ENCODE measurements at places on chromosomes 1 and 21.

DNA sequence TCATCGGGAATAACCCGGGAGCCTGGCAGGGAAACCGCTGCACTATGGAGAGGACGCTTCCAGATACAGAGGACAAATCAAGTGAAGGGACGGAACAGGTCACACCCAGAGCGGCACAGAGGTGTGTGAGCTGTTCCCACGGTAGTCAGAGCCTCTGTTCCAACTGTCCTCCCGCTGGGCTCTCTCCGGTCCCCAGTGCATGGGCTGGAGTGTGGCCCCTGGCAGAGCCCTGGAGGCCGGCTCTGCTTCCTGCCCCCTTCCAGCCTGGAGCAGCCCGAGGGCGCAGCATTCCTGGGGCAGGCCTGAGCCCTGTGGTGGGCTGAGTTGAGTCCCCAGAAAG, 11.9 kb upstream of the ZBTB21 start:
- DNase-seq, result no peak

DNA sequence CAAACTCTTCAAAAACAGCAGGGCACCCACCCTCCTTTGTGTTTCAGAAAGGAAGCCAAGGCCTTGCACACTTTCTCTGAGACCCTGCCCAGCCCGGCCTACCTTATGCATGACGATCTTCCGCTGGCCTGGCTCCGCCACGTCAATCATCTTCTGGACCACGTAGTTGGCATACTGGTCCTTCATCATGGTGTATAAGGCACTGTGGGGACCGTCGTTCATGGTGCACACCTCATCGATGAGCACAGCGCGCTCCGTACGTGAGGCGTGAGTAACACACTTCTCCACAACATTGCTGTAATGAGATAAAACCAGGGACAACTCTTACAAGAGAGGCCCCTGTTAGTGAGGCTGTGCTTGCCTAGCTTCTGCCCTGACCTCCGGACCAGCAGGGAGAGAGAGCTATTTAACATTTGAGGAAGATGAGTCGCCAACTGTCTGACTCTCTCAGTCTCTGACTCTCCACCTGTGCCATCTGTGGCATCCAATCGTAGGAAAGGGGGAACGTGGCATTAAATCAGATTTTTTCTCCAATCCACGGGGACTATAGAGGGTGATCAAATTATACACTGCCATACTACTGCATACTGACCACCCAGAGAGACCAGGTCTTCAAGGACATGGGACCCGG, 28.1 kb upstream of the SDC3 start:
- no peak for DNase-seq

GRCh38 chr1:29240986-29241385, 4.7 kb downstream of the PTPRU start:
- no peak for DNase-seq

GRCh38 chr1:198232940-198233675, 76.3 kb downstream of the NEK7 start:
- no peak for DNase-seq

GRCh38 chr1:216807696-216808095, 84.5 kb upstream of the ESRRG start:
- DNase-seq, result no peak

DNA sequence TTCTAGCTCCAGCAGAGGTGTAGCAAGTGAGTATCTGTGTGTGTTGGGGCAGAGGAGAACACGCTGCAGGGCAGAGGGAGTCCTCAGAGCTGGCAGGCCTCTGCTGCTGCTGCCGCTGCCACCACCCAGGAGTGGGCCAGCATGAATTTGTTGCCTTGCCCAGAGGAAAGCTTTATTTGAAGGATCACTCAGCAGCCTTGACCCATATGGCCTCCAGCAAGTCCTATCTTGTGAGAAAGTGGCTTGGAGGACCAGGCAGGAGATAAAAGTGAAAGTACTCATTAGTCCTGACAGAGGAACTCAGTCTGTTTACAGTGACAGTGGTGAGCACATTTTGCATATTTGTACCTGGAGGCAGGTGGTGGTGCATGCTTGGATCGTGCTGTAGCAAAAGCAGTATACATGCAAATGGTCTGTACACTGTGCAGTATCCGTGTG, 3.1 kb downstream of the TRAF5 start:
- DNase-seq, result no peak

DNA sequence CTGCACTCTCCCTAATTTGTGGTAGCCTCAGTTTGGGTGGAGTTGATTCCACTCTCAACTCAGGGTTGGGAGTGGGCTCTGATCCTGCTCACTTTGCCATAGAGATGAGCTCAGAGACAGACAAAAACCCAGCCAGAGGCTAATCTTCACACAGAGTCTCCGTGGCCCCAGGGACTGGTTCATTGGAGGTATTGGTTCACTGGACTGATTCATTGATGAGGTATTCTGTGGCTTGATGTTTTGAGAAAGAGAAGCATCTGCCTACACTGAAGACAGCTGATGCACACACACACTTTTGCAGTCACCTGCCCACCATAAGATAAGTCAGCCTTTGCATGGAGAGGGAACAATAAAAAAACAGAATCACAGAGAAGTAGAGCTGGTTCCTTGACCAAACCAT, 183.8 kb downstream of the AJAP1 start:
- no peak for DNase-seq

- DNase-seq, result no peak
Measured at GRCh38 chr1:205229399-205229871, 1.7 kb downstream of the TMCC2 start.

GRCh38 chr1:30868833-30869435, 39.6 kb downstream of the SDC3 start:
- no peak for DNase-seq

DNA sequence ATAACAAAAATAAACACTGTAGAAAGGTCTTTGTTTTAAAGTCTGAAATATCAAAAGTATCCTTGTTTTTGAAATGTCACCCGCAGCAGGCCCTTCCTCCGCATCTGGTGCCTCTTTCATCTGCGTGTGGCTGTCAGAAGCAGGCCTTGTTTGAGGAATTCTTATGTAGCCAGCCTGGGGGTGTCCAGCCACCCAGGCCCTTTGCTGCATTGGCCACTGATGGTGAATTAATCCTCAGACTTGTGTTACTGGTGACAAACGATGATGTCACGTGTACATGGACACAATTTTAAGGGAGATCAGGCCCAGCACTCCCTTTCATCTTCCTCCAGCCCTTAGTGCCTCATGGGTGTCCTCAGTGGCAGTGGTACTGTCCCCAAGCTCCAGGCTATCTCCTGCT, 208.0 kb upstream of the GALNT2 start:
- DNase-seq, result no peak

DNA sequence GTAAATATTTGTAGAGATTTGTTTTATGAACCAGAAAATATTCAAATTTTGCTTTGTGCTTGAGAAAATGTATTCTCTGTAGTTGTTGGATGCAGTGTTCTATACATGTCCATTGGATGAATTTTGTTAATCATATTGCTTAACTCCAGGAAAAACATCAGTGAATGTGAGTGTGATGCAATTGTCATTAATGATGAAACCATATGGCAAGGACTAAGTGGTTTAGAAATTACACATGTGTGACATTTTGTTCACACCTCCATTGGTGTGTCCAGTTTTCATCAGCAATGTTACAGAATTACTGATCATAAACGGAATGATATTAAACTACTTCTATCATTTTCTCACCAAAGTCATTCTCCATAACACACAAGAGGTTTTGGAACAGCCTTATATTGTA, 151.8 kb upstream of the ST6GALNAC5 start:
- DNase-seq, result no peak

- no peak for DNase-seq
Measured at GRCh38 chr21:39825250-39825649, 42.0 kb upstream of the PCP4 start.

- no peak for DNase-seq
Measured at GRCh38 chr1:194040496-194040895, 854.1 kb upstream of the B3GALT2 start.

DNA sequence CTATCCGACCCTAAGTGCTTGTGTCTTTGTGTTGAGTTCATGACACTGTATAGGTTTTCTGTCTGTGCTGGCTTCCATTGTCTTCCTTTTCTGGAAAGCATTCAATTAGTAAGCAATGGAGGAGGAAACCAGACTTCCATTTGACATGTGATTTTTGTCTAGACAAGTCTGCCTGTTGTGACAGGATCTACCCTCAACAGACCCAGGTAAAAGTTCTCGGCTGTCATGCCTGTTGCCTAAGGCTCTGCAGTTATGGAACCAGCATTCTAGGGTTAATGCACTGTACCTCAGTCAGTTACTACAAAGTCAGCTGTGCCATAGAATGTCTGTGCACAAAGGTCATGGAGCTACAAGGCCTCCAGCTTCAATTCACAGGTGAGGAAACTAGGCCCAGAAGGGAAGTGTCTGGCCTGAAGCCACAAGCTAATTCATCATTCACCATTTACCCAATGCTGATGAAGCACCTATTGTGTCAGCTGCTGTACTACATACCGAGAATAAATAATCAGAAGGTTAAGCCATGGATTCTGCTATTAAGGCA, 72.3 kb downstream of the PLPP3 start:
- DNase-seq, result no peak

DNA sequence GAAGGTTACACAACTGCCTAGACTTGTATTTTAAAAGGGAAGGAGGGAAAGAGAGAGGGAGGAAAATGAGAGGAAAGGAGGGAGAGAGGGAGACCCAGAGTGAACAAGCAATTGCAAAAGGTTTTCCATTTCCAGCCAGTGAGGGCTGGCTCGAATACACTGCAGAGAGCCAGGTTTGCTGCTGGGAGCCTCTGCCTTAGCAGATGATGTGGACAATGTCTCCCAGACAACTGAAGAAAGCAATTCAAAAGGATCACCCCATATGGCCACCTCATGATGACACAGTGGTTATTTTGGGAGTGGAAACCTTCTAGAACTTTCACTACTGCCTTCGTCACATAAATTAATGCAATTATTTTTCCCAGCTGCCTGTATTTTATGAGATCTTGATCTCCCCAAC, 86.4 kb downstream of the BCAR3 start:
- no peak for DNase-seq

GRCh38 chr1:200866116-200866515, 6.7 kb upstream of the GPR25 start:
- no peak for DNase-seq

GRCh38 chr1:15975358-15975804, 520 bp downstream of the ZBTB17 start:
- DNase-seq, result no peak

DNA sequence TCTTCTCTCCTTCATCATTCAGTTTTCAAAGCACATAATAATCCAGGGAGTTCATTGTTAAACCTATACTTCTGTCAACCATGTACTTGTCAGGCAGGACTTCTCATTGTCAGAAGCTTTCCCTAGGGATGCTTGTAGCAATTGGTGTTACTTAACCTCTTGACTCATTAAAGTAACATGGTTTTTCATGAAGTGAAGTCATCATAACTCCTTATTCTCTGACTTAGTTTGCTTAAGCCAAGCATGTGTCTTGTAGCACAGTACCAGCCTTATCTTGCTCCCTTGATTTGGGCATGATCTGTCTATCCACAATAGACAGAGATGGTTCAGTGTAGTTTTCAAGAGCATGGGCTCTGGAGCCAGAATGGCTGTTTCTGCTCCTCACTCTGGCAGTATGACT, 45.3 kb downstream of the LRIG2 start:
- DNase-seq, result no peak

- DNase-seq, result no peak
Measured at GRCh38 chr1:81238129-81238528, 562.6 kb upstream of the ADGRL2 start.

DNA sequence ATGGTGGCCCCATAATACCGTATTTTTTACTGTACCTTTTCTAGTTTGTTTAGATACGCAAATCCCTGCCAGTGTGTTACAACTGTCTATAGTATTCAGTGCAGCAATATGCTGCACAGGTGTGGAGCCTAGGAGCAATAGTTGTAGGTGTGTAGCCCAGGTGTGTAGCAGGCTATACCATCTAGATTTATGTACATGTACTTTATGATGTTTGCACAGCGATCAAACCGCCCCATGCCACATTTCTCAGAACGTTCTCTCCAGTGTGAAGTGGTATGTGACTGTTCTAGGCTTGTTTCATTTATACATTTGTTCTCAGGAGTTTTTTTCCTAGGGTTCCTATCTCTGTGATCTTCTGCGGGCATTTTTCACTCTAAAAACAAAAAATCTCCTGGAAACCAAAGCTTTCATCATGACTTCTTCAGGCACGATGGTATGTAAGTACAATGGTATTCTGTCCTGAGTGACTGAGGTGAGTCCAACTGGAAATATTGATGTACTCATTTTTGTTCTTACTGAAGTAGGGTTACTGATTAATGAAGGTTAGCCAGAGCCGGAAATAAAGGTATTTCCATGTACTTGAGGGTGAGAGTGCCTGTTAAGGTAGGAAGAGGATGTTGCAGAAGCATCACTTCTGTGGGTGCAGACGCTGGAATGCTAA, 153.0 kb downstream of the GABPA start:
- DNase-seq, result no peak

DNA sequence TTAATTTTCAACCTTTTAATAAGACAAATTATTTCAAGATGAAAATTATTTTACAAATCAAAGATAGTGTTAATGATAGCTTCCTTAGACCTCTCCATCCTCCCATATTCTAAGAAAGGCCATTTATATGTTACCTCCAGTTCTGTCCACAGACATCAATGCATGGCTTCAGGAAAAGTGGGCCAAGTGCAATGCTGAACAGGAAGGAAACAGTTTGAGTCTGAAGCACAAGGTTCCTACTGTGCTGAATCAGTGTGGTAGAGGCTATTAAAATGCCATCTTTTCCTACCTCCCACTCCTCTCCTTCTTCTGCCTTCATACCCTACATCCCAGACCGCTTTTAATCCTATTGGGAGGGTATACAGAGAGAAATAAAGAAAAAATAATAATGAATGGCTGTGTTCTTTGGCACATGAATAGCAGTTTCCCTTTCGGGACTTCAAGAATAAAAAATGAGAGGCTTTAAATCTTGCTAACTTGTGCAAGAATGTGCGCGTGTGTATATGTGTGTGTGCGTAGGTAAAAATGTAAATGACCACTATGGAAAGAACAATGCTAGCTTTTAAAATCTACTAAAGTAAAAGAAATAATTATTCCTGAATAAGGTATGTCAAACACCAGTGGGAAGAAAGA, 62.6 kb upstream of the C1orf105 start:
- DNase-seq, result no peak

GRCh38 chr1:89429062-89429461, 65.2 kb downstream of the GBP6 start:
- DNase-seq, result no peak

- DNase-seq, result no peak
Measured at GRCh38 chr1:16191916-16192546, 20.4 kb downstream of the ARHGEF19 start.

- no peak for DNase-seq
Measured at GRCh38 chr21:38247738-38248510, 8.9 kb upstream of the KCNJ15 start.

DNA sequence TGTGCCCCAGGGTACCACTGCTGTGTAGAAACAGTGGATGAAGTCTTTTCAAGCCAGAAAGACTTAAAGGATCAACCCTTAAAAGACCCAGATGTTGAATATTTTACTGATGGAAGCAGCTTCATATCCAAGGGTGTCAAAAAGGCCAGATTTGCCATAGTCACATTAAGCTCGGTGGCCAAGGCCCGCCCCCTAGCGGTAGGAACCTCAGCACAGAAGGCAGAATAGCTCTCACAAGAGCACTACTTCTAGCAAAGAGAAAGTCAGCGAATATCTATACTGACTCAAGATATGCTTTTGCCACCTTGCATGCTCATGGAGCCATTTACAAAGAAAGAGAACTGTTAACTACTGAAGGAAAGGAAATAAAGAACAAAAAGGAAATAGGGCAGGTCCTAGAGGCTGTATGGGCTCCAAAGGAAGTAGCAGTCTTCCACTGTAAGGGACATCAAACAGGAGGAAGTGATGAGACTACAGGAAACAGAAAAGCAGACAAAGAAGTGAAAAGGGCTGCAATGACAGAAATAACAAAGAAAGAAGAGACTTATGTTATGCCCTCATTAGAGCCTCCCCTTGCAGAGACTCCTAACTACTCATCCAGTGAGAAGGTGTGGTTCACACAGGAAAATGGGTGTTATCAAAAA, 90.5 kb downstream of the LIPI start:
- peak; percentile 11 for DNase-seq
